GM23248 (cell line): ENCODE measurements at places on chromosomes 4 and X. TPM values are rescaled to one million over a fixed set of nuclear protein-coding genes. Genes with fewer than 3 reads are reported as not detected.

- DNase-seq, result no peak
Measured at GRCh38 chrX:8048466-8048865, 121.3 kb upstream of the PNPLA4 start.

DNA sequence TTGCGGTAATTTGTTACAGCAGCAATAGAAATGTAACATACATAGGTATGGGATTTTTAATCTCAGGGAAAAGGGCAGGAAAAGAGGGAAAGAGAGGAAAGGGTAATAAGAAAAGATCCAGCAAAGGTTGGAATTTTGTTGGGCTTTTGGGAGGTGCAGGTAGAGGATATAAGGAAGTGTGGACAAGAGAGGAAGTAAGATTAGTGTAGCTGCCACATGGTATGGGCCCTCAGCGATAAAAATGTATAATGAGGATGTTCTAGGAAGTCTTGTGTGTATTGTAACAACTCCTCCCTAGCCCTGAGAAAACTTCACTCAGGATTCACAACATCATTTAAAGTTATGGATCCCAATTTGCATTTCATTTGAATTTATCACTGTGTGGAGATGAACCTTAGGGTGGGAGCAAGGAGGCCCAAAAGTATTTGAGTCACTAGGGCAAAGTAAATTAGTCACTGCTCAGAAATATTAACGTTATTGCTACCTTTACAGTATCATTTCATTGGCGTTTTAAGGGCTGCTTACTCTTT, 2.8 kb upstream of the IL21 start:
- no peak for DNase-seq

The IL13RA2 gene
- total RNA-seq, result 9.4 and 11.5 TPM in 2 replicates

The SNX25 gene
- 23.6 and 50.0 TPM in 2 replicates for total RNA-seq

The ADGRG2 gene
- under 0.01 TPM in 1 of 2 replicates, not detected in the other for total RNA-seq

DNA sequence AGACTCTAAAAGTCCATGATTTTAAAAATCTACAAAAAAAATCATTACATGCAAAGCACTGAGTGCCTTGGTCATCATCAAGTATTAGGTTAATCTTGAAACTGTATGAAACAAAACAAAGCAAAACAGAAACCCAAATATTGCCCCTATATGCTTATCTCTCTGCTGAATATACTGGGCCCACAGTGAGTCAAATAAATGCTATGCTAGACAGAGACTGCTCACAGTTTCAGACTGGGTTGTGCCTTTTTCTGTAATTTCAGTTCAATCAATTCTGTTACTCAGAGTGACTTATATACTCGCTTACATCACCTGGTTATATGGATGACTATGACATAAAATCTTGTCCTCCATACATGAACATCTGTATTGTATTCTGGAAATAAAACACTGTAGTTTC, 257.1 kb upstream of the ACTRT1 start:
- DNase-seq, result no peak

DNA sequence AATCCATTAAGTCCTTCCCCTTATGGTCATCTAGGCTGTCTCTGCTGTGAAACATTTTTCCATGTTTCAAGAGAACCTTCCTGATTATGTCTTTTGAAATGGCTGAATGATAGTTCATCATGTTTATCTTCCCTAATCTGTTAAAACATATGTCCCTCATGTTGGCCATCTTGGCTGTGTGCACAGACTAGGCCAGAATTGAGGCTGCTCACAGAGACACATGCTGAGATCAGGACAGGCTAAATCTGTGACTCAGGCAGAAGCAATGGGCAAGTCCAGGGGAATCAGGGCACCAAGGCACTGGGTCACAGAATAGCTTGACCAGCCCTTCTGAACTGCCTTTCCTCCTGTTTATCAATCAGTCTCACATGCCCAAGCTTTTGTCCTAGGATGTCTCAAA, 78.3 kb downstream of the FHDC1 start:
- peak; percentile 42 for DNase-seq

DNA sequence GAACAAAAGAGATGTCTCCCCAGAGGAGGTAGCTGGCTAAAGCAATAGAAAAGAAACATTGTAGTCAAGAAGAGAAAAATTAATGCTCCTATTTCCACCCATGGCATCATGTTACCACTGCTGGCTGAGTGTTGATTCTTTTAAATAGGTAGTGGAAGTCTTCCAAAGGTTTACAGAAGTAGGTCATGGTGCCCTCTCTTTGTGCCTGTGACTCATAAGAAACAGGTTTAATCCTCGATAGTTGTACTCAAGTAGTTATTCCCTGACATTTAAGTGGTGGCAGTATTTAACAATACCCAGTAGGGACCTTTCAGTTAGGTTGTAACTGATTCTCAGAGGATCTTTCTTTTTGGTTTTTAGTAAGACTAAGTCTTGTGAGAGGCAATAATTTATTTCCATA, 247.8 kb downstream of the TEX13A start:
- no peak for DNase-seq
